Psoas muscle (tissue), 8 donors: ENCODE measurements at places on chromosomes 1 and 21.

GRCh38 chr1:20448671-20449071 lies 37.3 kb downstream of the CAMK2N1 start:
- DNase-seq: no peak

GRCh38 chr1:204588826-204589225 lies 72.6 kb downstream of the MDM4 start:
- DNase-seq: no peak

- DNase-seq: no peak
These were observed 2099.8 kb downstream of the MRPL39 start for GRCh38 chr21:23507501-23507900.

DNA sequence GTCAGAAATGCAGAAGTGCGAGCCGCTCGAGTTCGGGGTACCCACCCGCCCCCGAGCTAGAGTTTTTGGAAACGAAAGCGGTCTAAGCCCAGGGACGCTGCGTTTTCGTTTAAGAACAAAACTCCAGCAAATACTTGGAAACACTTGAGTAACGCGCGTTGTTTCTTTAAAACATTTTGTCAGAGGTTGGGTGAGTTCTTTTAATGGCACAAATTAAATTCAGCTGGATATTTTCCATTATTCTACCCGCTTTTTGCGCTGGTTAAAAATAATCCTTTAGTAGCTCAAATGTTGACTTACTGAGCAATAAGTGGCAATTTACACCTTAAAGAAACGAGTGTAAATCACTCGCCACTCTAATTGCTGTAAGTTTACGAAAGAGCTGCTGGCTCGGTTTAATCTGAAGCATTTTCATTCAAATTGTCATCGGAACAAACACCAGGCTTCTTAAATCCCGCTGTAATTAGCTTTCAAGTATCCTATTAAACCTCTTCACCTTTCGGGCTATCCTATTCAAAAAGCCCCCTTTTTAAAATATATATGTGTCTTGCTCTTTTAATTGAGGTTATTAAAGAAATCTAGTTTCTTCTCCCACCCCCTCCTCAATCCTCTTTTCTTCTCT lies 1.5 kb downstream of the LHX8 start:
- no peak for DNase-seq
